T-helper 2 cell (primary cell): ENCODE measurements at places on chromosomes 4 and X.

GRCh38 chr4:77050962-77051361 is 24.8 kb downstream of the CCNI start:
- DNase-seq, result no peak

GRCh38 chrX:31420711-31421151 is 348.9 kb upstream of the FTHL17 start:
- DNase-seq, result no peak

DNA sequence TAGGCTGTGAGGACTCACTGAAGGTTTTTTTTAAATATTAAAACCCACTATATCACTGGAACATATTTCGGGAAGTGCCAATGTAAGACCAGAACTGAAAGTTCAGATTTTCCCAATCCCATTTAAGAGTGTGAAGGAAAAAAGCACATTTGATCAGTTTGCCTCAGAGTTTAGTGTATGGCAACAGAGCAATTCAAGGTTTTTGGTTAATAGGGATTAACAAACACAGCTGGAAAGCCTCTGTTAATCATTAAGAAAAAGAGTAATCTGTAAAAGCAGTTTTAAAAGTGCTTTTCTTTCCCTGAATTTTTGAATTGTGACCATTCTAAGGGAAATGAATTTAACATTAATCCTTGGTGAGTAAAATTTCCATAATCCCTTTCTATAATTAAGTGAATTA is 60.4 kb downstream of the NPY5R start:
- DNase-seq, result no peak

DNA sequence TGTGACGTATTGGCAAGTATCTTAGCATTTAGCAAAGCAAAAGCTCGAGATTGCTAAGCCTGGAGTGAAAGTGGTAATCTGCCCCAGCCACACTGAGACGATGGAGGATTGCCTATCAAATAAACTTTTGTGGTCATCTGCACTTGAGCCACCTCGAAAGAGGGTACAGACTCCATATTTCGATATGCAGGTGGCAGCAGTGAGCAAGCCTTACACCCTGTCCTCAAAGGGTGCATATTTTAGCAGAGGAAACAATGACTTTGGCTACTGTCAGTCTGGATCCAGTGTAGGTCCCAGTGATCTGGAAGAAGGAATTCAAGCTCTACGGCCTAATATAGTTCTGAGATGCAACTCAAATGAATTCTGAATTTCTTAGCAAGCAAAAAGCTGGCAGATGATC is 153.9 kb downstream of the ATG4A start:
- no peak for DNase-seq

- no peak for DNase-seq
These were observed 23.3 kb downstream of the BRCC3 start for GRCh38 chrX:155094468-155095061.

DNA sequence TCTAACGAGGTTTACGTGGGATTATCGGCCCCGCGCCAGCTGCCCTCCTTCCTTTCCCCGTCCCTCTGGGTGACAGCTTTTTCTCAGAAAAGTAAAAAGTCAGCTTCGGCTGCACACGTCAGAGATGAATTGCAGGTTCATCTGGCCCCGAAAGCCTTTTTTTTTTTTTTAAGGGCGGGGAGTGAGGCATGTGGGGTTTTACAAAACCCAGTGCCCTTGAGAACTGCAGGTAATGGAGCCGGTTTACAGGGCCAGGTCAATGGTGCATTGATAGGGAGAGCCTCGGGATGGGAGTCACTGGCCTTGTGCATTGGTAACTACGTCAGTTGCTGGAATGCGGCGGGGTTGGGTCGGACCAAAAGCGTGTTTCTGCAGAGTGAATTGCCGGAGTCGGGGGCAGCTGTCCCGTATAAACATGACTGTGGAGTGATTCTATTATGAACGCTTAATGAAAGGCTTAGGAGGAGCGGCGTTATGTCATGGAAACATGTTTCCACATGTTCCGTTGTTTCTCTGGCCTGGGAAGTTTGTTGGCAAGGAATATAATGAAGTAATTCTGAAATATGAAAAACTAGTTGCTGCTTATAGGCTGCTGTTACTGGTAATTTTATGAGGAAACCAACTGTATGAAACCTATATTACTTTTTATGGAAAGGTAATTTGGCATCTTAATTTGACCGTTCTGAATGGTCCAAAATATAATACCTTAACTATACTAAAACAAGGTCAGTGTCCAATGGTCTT is 1.1 kb downstream of the HSPA4L start:
- DNase-seq, result no peak

DNA sequence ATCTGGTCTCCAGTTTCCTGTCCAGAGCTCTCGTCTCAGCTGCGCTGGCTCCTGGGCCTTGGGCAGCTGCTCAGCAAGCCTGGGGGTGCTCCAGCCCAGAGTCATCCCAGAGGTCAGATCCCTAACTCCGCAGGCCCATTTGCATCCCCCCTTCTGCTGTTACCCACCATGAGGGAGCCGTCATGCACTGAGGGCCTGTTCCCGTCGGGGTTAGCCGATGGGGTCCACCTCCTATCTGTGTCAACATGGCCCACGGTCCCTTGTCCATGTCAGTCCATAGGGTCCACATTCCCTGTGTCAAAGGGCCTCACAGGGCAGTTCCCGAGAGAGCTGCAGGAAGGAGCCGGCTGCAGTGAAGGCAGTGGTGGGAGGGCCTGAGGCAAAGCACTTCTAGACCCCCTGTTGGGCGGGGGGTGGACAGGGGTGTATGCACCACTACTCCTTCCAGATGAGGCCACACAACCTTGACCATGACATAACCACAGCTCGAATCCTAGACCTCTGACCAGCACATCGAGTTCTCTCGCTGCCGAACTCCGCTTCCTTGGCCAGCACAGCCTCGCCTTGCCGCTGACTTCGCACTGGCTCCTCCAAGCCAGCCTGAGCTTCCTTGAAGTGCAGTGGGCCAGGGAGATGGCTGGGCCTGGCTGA is 24.9 kb downstream of the WDR1 start:
- no peak for DNase-seq

GRCh38 chr4:10722957-10723356 is 38.4 kb upstream of the CLNK start:
- DNase-seq, result peak; percentile 67

GRCh38 chrX:150037041-150037440 is 98.8 kb upstream of the EOLA2 start:
- DNase-seq, result no peak

DNA sequence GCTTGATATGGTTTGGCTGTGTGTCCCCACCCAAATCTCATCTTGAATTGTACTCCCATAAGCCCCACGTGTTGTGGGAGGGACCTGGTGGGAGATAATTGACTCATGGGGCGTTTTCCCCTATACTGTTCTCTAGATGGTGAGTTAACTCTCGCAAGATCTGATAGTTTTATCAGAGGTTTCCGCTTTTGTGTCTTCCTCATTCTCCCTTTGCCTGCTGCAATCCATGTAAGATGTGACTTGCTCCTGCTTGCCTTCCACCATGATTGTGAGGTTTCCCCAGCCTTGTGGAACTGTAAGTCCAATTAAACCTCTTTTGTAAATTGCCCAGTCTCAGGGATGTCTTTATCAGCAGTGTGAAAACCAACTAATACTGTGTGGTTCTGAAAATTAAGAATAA is 11.5 kb downstream of the SLAIN2 start:
- no peak for DNase-seq

- no peak for DNase-seq
These were observed 3.3 kb downstream of the KLF3 start for GRCh38 chr4:38667085-38667893.

GRCh38 chrX:131802836-131803626 is 220.1 kb upstream of the STK26 start:
- DNase-seq, result peak; percentile 5

GRCh38 chr4:187307131-187307530 is 583.5 kb upstream of the FAT1 start:
- no peak for DNase-seq

GRCh38 chrX:34734383-34734782 is 77.3 kb upstream of the TMEM47 start:
- DNase-seq, result no peak

DNA sequence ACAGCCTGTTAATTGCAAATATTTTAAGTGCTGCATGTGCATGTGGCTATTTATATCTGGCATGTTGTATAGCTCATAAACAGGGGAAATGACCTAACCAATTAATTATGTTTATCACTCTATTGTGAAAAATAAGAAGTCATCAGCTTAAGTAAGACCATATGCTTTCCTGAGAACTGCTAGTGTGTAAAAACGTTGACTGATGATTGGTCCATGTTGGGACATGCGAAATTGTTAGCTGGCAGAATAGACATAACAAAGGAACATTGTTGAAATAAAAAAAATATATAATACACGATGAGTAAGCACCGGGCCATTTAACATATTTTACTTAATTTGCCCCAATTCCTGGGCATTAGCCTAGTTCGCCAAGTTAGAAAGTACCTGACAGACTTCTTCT is 207.5 kb downstream of the ANK2 start:
- DNase-seq, result no peak

DNA sequence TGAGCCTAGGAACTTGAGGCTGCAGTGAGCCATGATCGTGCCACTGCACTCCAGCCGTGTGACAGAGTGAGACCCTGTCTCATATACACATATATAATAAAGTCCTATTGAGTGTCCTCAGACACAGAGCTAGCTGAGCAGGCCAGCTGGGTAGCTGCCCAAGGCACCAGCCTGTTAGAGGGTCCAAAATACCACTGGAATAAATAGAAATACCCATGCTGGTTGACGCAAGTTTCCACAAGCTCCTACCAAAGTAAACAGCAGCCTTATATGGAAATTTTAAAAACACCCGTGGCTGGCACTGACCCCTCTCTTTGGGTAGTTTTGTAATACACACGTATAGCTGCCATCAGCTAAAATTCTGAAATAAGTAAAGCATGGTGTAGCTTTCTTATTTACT is 348.6 kb downstream of the BCOR start:
- DNase-seq, result no peak

- DNase-seq, result no peak
These were observed at the start of gene UGT2B11 for GRCh38 chr4:69214716-69215115. Gene UGT2B11, minus strand, starts transcription at chr4:69214748. Its CDS starts 26 bp downstream, at chr4:69214722.

DNA sequence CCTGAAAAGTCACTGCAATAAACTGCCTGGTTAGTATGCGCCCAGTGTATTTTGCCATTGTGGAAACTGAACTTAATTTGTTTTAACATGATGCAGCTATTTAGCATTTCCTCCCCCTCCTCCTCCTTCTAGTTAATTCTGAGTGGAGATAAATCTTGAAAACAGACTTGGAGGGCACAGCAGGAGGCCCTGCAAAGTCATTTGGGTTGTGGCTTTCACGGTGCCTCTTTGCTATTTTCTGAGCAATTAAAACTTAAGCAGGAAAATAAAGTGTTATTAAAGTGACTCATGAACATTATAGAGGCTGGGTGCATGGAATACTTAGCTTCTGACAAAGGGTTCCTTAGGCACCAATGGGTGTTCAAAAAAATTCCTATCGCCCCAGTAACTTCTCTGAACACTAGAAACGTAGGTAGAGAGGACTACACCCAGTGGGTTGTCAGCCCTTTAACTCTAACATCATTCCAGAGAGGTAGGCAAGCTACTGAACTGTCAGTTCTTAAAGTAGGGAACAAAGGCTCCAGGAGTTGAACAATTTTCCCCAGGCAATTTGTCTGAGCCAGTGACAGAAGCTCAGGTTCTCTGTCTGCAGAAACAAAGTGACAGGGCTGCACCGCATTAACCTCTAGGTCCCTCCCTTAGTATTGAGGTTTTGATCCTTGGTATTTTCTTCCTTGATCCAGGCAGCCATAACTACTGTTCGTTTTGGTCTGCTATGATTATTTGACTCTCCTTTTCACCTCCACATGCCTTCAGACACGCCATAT is 158.3 kb upstream of the KIT start:
- DNase-seq, result no peak

DNA sequence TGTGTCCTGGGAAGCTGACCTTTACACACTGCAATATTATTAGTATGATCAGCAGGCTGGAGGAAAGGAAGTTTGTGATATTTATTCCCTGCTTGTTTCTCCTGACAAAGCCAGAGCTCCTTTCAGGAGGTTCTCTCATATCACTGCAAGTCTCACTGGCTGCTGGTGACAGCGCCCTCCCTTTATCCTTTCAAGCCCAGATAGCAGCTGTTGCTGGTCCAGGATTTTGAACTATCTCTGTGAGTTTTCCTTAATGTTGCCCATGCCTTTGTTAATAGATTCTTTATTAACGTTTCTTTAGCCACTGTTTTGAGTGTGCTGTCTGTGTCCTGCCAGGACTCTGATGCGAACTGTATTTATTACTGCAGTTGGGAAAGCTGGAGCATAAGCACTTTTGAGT is 518.7 kb downstream of the C4orf33 start:
- DNase-seq, result no peak

DNA sequence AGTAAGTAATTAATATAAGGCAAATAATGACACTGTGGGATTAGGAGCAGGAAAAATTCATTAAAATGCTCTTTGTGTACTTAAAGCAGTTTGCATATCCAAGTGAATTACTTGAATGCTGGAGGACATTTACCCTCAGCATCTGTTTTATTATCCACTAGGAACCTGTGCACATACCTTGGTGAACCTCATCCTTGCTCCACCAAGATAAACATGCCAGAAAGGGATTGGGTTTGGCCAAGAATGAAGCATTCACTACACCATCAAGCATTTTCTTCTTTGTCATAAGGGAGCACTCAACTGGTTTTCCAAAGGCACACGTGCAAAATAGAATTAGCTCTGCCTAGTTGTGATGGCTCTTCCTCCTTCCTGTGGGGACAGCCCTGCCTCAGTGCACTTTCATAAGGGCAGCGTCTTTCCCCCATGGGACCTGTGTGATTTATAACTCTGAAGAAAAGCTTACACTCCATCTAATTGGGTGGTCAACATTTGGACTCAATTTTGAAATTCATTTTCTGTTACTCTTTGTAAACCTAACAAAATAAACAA is 291.7 kb downstream of the USP46 start:
- no peak for DNase-seq

- DNase-seq, result no peak
These were observed 26.8 kb upstream of the MBTPS2 start for GRCh38 chrX:21812628-21813027.

DNA sequence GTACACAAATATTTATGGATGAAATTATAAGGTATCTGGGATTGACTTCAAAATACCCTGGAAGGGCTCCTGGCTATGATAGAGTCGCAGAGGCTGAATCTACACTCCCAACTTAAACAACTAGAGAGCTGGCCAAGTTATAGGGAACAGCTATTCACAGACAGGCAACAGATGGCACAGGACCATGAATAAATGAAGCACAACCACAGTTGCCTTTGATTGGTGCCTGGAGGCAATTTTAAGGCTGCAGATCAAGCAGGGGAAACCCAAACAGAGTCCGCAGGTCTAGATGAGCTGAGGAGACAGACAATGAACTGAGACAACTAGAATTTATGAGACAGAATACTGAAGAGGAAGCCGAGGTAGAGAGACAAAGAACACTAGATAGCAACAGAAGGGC is 155.9 kb downstream of the EVC2 start:
- no peak for DNase-seq

DNA sequence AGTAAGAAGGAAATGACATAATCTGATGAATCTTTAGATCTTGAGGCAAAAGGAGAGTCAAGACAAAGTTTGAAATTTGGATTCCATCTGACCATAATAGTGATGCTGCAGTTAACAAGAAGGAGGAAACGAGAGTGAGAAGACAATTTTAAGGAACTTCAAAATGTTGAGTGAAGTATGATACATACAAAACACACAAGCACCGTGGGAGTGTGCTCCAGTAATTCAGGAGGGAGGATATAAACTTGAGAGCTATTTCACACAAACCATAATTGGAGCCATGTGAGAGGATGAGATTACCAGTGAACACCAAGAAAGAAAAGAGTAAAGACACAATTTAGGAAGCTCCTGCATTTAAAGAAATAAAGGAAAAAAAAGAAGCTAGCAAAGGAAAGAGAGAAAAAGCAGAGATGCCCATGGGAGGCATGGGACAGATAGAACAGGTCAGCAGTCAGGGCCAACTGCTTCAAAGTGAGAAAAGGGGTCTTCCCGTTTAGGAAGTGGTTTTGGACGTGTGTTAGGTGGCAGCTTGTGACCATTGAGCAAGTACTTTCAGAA is 150.7 kb upstream of the SLC7A11 start:
- DNase-seq, result no peak
